ENCODE measurements at places on chromosomes 11 and 22.

- no peak for DNase-seq
Measured at GRCh38 chr11:134502153-134502550, 90.1 kb upstream of the B3GAT1 start.

DNA sequence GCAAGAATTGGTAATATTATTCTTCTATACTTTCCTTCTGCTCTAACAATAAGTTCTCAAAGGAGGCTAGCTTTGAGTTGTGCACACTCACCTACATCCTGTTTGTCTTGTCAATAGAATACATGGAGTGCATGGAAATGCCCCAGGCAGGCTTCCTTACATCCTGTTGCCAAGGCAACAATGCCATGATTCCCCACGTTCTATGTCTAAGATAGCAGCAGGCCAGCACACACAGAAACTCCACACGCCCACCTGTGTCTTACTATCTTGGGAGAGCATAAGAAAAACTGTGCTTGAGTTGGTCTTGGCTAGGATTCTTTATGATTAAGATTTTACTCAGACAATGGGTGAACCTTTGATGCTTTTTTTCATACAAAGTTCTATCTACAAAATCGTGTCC, 379.2 kb downstream of the AASDHPPT start:
- DNase-seq: no peak

- DNase-seq: no peak
Measured at GRCh38 chr11:66457826-66458225, 8.9 kb upstream of the PELI3 start.

DNA sequence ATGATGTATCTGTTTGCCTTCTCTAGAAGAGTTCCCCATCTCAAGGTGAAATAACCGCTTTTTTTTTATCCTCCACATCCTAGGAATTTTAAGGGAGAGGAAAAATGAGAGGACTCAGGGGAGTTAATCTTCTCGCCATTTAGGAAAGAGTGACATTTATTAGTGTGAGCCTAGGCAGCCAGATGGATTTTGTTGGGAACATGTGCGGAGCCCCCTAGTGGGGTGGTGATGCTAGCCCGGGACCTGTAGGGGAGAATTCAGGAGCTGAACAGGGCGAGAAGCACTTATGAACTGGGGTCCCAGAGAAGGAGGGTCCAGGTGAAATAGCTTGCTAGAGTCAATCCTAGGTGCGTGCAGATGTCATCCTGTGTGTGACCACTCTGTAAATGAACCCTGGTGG, 10.7 kb downstream of the IL17RA start:
- DNase-seq: no peak

- no peak for DNase-seq
Measured at GRCh38 chr11:33804471-33804870, 30.2 kb upstream of the FBXO3 start.

GRCh38 chr11:127055236-127055635, 54.7 kb upstream of the KIRREL3 start:
- DNase-seq: no peak
